Astrocyte (in vitro differentiated cells and primary cell): ENCODE measurements at places on chromosomes 16 and 17.

DNA sequence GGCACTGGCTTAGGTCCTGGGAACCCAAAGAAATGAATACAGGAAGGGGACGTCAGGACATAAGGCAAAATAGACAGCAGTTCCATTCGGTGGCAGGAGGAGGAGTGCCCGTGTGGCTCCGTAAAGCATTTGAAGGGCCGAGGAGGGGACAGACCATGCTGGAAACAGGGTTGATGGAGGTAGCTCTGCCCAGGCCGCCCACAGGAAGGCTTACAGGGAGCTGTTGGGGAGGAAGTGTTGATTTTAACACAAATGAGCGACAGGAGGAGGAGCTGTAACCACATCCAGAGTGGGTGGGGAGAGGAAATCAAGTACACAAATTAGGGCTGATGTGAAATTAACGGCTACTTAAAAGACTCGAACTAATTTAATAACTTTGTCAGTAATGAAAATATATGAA lies 54.6 kb downstream of the RBFOX3 start:
- no peak overlapping the region for H3K4me3 ChIP-seq
- H3K27me3 ChIP-seq: no peaks in the 10 kb centered on the region
- H3K27ac ChIP-seq: no peak overlapping the region

GRCh38 chr17:42684929-42685556 lies 2.7 kb downstream of the CNTNAP1 start:
- H3K27me3 ChIP-seq: peaks cover 34% of the 10 kb centered on the region
- no peak overlapping the region for H3K4me3 ChIP-seq
- H3K4me1 ChIP-seq: peaks cover 19% of the 10 kb centered on the region
- no peaks in the 10 kb centered on the region for H3K36me3 ChIP-seq
- DNase-seq: no peak
- H3K27ac ChIP-seq: no peak overlapping the region

DNA sequence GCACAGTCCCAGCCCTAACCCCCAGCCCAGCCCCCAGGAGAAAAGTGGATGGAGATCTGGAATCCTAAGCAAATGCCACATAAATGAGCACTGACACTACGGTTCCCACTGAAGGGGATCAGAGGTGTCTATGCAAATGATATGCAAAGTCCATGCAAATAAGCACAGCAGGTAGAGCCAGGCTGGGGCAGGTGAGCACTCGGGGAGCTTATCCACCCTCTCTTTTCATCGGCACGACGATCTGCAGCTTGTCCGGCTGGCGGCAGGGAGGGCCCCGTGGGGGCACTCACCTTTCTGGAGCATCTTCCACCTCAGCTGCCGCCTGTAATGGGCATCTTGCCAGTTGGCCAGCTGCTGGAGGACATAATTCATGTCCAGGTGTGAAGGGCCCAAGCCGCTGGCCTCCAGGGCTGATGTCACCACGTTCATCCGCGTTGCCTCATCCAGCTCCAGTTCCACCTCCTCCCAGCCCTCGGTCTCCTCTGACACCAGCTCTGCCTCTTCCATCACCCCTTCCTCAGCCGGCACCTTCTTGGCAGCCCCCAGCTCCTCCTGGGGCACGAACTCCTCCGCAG lies 9.9 kb downstream of the HAP1 start:
- H3K4me3 ChIP-seq: no peak overlapping the region
- DNase-seq: no peak
- H3K27me3 ChIP-seq: no peaks in the 10 kb centered on the region
- H3K36me3 ChIP-seq: no peaks in the 10 kb centered on the region

DNA sequence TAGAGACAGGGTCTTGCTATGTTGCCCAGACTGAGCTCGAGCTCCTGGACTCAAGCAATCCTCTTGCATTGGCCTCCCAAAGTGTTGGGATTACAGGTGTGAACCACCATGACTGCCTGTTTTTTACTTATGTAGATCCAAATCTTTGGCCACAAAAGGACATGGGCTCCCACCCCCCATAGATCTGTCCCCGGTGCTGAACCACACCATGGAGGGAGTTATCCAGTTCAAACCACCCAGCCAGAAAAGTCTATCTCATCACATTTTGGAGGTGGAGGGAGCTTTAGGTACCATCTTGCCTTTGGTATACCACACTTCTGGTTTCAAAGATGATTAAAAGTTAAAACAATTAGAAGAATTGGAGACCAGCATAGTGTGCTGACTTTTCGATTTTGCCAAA lies 26.2 kb downstream of the SHISA9 start:
- H3K27me3 ChIP-seq: no peaks in the 10 kb centered on the region
- H3K27ac ChIP-seq: no peak overlapping the region
- H3K4me1 ChIP-seq: no peaks in the 10 kb centered on the region

GRCh38 chr16:52861614-52862022 lies 191.1 kb downstream of the CHD9NB start:
- no peaks in the 10 kb centered on the region for H3K36me3 ChIP-seq
- no peak for DNase-seq
- no peaks in the 10 kb centered on the region for H3K27me3 ChIP-seq
- H3K4me3 ChIP-seq: no peak overlapping the region
- H3K4me1 ChIP-seq: no peaks in the 10 kb centered on the region

DNA sequence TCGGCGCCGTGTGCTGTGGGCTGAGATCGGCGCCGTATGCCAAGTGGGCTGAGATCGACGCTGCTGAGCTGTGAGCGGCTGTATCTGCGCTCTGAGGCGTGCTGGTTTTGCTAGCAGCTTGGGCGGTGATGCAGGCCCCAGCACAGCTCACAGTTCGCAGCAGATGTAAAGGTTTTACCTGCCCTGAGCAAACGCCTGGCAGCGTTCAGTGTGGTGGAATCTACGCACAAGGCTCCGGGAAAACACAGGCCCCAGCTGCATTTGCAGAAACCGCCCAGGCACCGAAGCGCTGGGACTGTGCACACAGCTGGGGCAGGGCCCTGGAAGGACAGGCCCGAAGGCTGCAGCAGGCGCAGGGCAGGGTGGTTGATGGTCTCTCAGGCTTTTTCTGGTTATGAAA lies 8.0 kb upstream of the ZNF469 start:
- H3K36me3 ChIP-seq: no peaks in the 10 kb centered on the region
- no peak for DNase-seq
- H3K4me1 ChIP-seq: peaks cover 16% of the 10 kb centered on the region
- H3K27me3 ChIP-seq: no peaks in the 10 kb centered on the region
- H3K27ac ChIP-seq: no peak overlapping the region

DNA sequence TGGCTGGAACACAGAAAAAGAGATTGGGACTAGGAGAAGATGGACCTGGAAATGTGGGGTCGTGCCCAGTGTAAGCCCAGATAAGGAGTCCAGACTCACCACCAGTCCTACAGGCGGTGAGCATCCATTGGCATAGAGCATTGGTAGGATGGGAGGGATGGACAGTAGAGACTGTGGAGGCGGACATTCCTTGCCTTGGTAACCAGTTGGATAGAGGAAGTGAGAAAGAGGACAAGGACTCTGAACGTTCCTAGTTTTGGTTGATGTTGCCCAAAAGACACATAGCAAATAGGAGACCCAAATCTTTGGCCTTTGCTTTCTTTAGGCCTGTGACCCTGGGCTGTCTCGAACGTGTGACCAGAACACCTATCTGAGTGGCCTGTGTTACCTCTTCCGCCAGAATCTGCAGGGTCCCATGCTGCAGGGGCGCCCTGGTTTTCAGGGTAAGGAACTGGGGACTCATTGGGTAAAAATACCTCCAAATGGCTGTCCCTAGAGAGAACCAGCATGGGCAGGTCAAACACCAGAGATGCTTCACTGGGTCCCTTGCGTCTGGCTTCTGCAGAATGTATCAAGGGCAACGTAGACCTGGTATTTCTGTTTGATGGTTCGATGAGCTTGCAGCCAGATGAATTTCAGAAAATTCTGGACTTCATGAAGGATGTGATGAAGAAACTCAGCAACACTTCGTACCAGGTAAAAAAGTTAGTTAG lies 6.4 kb downstream of the ITGAL start:
- H3K27me3 ChIP-seq: peaks cover 19% of the 10 kb centered on the region
- no peak overlapping the region for H3K27ac ChIP-seq
- DNase-seq: no peak
- no peaks in the 10 kb centered on the region for H3K36me3 ChIP-seq
- H3K4me1 ChIP-seq: no peaks in the 10 kb centered on the region
- no peak overlapping the region for H3K4me3 ChIP-seq

DNA sequence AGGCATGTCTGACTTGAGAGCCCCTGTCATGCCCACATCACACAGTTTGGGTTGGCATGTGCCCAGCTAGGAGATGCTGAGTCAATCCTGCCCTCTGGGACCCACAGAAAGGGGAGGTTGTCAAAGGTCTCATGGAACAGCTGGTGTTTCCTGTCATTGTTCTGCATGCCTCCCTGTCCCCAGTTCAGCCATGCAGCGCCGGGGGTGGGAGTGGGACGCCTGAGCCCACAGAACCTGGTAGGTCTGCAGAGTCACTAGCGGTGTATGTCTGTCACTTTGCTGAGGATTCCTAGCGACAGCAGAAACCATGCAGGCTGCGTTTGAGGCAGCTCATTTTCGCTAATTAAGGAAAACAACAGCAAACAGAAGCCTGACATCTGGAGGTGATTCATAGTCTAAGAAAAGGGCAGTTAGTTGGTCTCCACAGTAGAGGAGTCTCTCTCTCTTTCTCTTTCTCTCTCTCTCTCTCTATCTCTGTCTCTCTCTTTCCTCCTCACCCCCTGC lies 19.6 kb upstream of the CCL1 start:
- no peaks in the 10 kb centered on the region for H3K4me1 ChIP-seq
- H3K4me3 ChIP-seq: no peak overlapping the region
- H3K27me3 ChIP-seq: no peaks in the 10 kb centered on the region

- H3K27ac ChIP-seq: no peak overlapping the region
- peaks cover 4% of the 10 kb centered on the region for H3K4me1 ChIP-seq
- H3K36me3 ChIP-seq: no peaks in the 10 kb centered on the region
- no peak for DNase-seq
Observed at GRCh38 chr17:65727246-65727645, 165.8 kb upstream of the AXIN2 start.

DNA sequence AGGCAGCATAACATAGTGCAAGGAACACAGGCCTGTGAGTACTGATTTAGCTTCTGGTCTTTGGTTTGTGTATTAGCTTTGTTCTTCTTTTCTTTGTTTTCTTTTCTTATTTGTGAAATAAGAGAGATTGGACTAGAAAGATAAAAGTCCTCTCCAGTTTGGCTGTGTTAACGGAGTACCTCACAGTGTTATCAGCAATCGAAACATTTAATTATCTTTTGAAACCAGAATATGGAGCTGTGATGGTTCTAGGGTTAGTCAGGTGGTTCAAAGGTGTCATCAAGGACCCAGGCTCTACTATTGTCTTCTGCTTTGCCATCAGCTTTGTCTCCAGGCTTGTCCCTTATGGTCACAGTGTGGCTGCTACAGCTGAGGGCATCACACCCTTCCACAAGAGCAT lies 25.6 kb downstream of the ADORA2B start:
- H3K27me3 ChIP-seq: no peaks in the 10 kb centered on the region
- H3K4me3 ChIP-seq: no peak overlapping the region
- no peak for DNase-seq
- no peaks in the 10 kb centered on the region for H3K36me3 ChIP-seq
- H3K27ac ChIP-seq: no peak overlapping the region

- H3K27me3 ChIP-seq: no peaks in the 10 kb centered on the region
- peak overlapping the region; percentile 1 for H3K4me3 ChIP-seq
- peaks cover 68% of the 10 kb centered on the region for H3K4me1 ChIP-seq
- peak overlapping the region; percentile 90 for H3K27ac ChIP-seq
- no peaks in the 10 kb centered on the region for H3K36me3 ChIP-seq
Observed at GRCh38 chr17:72392056-72393010, 271.5 kb downstream of the SOX9 start.

GRCh38 chr17:77677630-77678029 lies 280.9 kb upstream of the TNRC6C start:
- DNase-seq: no peak
- no peaks in the 10 kb centered on the region for H3K4me1 ChIP-seq
- H3K36me3 ChIP-seq: no peaks in the 10 kb centered on the region
- peaks cover 40% of the 10 kb centered on the region for H3K27me3 ChIP-seq
- no peak overlapping the region for H3K4me3 ChIP-seq
